Stimulated activated CD8-positive, alpha-beta memory T cell treated with anti-CD3 and anti-CD28 coated beads, Interleukin-7, amount 100 ng/mL, for 4 hours (primary cell): ENCODE measurements at places on chromosomes 1 and 21.
A peak's percentile ranks its signal among the peaks of the same experiment; 100 is the strongest.

GRCh38 chr1:62218604-62219003 lies 24.0 kb downstream of the L1TD1 start:
- no peak for DNase-seq

DNA sequence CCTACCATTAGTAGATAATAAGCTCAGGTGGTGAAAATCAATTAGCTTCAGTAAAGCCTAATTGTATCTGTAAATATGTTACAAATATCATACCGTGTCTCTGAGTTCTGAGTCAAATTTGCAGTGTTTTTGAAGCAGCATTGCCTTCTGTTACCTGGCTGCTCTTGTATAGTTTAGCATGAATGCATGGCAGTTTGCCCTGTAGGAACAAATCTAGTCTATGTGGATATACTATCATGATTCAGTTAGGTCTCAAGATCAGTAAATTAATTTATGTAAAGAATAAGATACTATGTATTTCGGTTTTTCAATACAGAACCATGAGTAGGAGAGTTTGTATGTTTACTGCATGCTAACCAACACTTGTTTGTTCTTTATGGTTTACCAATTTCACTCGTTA lies 240.6 kb upstream of the C1orf105 start:
- no peak for DNase-seq

DNA sequence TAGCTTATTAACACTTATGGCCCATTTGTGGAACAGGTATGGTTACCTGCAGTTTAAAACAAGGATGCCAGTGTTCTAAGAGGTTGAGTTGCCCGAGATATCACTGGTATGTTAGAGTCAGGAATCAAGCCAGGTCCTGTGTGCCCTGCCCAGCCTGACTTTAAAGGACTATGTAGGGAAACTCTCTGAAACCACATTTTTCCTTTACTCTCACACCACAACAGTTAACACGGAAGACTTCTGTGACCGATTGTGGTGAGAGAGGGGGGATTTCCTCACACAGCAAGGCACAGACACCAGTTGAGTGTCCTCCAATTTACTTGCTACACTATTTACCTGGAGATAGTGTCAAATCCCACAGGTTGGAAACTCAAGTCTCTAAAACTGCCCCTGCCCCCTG lies 47.8 kb downstream of the UCK2 start:
- no peak for DNase-seq

GRCh38 chr21:41585199-41585994 lies 77.4 kb upstream of the TMPRSS2 start:
- DNase-seq = no peak

GRCh38 chr21:44898851-44899767 lies 21.6 kb downstream of the ITGB2 start:
- no peak for DNase-seq

DNA sequence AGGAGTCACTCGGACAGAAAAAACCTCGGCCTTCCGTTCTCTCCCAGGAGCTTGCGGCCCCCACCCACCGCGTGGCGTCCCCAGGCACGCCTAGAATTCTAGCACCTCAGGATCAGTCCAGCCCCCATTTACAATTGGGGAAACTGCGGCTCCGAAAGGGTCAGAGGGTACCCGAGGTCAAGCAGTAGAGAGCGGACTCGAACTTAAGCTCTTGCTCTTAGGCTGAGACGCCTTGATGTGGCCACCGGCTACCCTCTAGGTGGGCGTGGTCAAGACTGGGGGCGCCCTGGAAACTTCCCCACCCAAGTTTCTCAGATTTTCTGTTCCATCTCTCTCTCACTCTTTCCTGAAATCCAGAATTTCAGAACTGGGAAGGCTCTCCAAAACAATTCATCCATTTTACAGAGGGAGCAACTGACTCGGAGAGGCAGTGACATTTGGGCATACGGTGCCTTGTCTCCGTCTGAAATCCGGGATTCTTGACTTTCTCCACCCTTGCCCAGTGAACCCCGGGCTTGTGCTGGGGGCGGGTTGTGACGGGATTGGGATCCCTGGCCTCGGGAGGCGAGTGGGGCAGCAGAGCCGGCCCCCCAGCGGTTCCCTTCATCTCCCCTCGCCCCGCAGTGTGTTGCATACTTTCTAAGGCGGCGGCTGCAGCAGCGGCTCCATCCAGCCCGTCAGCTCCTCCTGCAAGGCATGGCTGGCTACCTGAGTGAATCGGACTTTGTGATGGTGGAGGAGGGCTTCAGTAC lies 777 bp downstream of the AZIN2 start:
- no peak for DNase-seq

GRCh38 chr1:161838362-161838761 lies 72.2 kb downstream of the ATF6 start:
- DNase-seq = no peak

DNA sequence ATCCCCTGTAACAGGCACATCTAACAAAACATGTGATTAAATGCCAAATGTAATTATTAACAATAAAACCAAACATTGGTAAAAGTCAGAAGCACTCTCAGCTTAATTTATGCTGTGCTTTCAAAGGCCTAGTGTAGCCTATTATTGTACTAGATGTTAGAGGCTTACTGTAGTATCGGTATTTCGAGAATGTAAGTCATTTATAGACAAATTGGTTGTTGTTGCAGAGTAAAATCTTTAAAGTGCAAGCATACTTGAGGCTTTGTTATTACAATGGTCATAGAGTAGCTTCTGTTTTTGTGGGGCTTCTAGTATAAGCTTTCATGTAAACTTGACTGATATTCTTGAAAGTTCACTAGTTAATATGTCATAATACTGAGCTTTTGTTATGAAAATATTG lies 965.8 kb downstream of the PLA2G4A start:
- no peak for DNase-seq

DNA sequence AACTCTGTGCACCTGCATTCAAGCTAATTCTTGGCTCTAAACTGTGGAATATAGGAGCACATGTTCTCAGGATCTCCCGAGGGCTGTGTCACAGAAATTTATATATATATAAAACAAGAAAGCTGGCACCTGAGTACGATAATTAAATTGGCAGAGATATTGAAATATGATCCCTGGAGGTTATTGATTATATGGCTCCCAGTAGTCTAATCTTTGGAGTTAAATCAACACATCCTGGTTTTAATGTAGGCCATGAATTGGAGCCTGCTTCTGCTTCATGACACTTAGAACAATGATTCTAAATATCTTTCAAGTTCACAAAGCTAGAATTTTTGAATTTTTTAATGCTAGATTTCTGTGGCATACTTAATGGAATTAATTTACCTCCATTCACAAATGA lies 84.3 kb downstream of the CTH start:
- no peak for DNase-seq

DNA sequence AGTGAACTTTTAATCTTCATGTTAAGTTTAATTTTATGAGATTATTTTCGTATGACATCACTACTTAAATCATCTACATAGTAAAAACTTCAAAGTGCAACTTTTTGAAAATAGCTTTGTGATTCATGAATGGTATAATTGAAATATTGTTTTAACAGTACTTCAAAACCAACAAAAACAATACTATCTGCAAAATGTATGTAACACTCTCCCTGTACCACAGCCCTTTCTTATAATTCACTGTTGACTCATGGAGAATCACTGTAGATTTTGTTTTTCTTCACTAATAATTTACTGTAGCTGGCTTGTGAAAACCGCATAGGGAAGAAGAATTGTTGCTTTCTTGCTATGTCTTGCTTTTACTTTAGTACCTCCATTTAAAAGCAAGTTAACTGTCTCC lies 301.4 kb upstream of the ADAMTS5 start:
- DNase-seq = no peak

DNA sequence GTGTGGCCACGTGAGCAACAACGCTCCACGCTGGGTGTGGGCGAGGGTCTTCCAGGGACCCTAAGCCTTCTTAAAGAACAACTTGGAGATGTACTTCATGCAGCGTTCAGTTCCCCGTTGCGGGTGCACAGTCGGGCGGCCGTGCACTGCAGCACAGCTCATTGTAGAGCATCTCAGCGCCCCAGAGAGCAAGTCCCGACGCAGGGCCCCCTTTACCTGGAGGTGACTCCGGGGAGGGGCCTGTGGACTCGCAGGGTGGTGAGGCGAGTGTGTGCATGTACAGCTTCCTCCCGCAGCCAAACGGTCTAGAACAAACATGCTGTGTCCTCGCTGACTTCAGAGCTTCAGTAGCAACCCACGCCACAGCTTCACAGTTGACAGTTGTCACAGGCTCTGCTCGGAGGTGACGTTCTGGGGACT lies 19.5 kb downstream of the RRP1 start:
- DNase-seq = no peak

- peak; percentile 33 for DNase-seq
Measured at GRCh38 chr1:93180723-93181613, at the start of gene CCDC18. CCDC18 (plus strand) TSS chr1:93180724; CDS start chr1:93183362, 2,638 bp downstream.
